ENCODE measurements at places on chromosomes 5 and 9. TPM values are rescaled to one million over a fixed set of nuclear protein-coding genes. Genes with fewer than 3 reads are reported as not detected.

- no peak for DNase-seq
Observed at GRCh38 chr5:170923910-170924620, 62.2 kb downstream of the RANBP17 start.

GRCh38 chr9:74497748-74498620, 849 bp downstream of the RORB start:
- DNase-seq = peak; percentile 27

PCDHB3 gene
- total RNA-seq = 0.90 TPM

GRCh38 chr9:88750832-88751360, 215.9 kb downstream of the NXNL2 start:
- DNase-seq = no peak

DNA sequence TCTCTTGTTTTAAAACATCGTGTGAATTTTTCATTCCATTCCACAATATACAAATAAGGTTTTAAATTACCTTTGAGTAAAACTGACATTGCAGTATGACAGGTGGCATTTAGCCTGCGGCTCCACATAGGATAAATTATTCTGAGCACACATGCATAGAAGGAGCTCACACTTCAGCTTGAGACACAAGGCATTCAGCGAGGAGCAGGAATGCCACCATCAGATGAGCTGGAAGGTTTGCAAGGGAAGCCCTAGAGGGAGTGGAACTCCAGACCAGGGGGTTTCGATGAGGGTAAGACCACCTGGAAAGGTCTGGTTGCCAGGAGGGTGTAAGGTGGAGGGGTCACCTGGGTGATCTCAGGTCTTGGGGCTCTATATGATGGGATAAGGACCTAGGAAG, 259.0 kb upstream of the ADRA1B start:
- no peak for DNase-seq

DNA sequence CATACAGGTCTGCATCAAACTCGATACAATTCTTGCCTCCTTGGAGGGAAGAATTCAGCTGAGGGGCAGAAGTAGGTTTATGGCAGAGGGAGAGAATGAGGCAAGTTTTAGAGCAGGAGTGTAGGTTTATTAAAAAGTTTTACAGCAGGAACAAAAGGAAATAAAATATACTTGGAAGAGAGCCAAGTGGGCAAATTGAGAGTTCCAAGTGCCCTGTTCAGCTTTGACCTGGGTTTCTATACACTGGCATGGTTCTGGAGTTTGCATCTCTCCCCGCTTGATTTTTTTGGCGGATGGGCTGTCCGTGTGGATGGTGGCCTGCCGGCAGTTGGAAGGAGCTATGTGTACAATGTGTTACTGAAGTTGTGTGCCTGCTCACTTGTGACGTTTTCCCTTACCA, 116.1 kb downstream of the ALDH1A1 start:
- no peak for DNase-seq

DNA sequence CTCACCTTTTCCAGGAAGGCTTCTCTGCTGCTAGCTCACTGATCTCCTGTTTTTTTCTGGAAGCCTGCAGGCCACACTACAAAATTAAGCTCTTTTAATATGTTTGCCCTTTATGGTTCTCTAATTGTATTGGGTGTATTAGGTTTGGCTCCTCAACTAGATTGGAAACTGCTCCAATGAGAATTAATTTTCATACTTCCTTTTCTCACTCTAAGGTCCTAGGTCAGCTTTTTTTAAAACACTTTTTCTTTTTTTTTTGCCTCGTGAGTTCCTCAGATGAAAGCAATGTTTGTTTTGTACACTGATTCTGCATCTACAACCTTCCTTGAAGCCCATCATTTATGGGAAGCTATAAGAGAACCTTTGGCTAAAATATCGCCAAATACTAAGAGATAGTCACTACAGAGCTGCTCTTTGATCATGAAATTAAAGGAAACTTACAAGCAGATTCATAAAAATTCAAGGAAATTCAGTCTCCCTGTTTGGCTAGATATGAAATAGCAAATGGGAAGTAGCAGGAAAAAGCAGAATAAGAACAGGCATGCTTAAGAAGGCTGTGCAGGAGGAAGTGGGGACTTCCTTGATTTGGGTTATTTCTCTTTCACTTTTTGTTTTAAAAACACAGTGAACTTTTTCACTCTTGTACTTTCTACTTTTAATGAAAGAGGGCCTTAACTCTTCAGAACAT, 55.2 kb upstream of the FYB1 start:
- DNase-seq = no peak

DNA sequence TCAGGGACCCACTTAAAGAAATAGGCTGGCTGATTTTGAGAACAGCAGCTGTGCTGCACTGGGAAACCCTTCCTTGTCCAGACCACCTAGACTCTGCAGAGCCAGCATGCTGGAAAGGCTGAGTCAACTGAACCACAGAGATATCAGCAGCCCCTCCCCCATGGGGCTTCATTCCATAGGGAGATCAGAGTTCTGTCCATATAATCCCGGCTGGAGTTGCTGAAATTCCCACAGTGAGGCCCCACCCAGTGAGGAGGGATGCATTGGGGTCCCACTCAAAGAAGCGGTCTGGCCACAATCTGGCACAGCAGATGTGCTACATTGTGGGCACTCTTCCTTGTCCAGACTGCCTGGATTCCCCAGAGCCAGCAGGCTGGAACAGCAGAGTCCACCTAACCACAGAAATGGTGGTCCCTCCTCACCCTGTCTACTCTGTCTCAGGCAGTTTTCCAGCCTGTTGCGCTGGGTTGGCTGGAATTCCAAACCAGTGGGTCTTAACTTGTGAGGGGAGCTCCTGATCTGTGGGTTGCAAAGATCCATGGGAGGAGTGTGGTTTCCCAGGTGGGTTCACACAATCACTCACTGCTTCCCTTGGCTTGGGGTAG, 127.1 kb downstream of the RNF180 start:
- no peak for DNase-seq

DNA sequence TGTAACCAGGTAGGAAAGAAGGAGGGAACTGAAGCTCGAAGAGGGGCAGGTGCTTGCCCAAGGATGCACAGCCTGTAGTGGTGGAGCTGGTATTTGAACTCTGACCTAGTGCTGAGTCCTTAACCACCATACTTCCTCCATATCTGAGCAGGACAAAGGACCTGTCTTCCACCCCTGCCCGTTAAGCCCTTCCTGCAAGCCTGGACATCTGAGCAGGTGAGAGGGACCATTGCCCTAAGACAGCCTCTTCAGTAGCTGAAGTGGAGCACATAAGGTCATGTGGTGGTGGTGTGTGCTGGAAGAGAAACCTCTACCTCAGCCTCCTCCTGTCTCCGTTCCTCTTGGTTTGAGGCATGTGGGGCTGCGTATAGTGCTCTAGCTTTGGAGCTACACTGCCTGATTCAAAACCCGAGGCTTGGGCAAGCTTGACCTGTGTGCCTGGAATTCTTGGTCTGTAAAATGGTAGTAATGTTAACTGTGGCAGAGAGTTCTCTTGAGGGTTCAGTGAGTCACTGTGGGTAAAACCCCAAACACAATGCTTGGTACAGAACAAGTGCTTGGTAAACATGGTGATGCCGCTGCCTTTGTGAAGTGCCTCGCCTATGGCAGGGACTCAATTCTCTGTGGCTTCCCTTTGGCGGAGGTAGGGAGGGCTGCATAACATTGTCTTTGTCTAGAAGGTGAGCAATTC, 7.4 kb downstream of the GALNT10 start:
- no peak for DNase-seq

GRCh38 chr5:151238303-151238741, 14.4 kb upstream of the CCDC69 start:
- no peak for DNase-seq

DNA sequence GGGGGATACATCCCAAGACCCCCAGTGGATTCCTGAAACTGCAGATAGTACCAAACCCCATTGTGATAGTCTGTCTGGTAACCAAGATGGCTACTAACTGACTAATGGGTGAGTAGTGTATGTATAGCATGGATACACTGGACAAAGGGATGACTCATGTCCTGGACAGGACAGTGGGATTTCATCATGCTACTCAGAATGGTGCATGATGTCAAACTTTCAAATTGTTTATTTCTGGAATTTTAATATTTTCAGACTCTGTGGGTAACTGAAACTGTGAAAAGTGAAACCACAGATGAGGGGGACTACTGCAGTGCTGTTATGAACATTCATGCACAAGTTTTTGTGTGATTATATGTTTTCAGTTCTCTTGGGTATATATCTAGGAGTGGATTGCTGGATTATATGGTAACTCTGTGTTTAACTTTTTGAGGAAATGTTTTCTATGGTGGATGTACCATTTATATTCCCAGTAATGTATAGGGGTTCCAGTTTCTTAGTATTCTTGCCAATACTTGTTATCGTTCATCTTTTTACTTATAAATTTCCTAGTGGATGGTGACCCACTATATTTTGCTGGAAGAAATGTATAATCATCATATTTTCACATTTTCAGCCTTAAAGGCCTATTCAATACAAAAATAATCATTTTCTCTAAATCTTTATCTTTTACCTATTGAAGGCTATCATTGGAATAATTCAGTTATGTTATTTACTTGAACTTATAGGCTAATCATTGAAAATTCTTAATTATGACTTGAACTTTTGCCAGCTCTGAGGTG, 140.9 kb downstream of the NR3C1 start:
- DNase-seq = no peak

- no peak for DNase-seq
Observed at GRCh38 chr5:10441992-10442435, 335 bp downstream of the ROPN1L start.

DNA sequence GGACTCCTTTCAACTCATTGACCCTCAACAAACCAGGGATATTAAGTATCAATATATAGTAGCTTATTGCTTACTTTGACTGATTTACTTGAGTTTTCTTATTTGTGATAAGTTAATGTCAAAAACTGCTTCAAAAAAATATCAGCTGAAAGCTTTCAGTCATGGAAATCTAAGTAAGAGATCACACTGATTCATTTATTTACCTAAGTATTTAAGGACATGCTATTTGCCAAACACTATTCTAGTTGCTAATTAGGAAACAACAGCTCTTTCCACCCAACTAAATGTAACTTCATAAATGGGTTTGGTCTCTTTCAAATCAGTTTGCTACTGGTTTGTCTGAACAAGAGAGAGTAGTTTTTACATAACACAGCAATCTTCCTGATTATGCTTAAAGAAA, 48.2 kb downstream of the CHD1 start:
- no peak for DNase-seq

- DNase-seq = no peak
Observed at GRCh38 chr9:108924466-108924865, 9.5 kb downstream of the ELP1 start.

DNA sequence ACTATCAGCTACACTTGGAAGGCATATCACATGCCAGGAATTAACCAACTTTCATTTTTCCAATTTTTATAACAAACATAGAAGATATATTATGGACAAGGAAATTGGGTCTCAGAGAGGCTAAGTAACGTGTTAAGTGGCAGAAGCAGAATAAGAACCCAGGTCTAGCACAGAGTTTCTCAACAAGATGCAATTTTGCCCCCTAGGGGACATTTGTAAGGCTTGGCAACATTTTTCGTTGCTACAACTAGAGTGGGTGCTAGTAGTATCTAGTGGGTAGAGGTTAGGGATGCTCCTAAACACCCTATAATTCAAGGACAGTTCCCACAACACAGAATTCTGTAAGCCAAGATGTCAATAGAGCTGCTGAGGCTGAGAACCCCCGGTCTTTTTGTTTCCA, 180.6 kb downstream of the SNCAIP start:
- no peak for DNase-seq

DNA sequence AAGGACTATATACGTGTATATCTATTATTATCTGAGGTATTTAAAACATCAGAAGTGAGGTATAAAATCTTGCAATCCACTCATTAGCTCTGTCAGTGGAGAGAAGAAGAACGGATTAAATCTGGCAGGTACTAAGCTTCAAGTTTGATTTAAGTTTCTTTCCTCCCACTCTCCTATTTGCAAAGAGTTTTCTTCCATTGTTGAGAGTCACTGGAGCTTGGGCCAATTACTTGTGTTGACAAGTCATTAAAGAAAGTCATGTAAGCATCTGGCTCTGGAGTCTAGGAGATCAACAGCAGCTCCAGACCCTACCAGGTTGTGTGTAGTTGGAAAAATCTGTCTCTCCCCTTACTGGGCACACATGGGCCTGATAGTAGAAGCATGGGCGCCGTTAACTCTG, 476.8 kb upstream of the SMARCA2 start:
- no peak for DNase-seq

DNA sequence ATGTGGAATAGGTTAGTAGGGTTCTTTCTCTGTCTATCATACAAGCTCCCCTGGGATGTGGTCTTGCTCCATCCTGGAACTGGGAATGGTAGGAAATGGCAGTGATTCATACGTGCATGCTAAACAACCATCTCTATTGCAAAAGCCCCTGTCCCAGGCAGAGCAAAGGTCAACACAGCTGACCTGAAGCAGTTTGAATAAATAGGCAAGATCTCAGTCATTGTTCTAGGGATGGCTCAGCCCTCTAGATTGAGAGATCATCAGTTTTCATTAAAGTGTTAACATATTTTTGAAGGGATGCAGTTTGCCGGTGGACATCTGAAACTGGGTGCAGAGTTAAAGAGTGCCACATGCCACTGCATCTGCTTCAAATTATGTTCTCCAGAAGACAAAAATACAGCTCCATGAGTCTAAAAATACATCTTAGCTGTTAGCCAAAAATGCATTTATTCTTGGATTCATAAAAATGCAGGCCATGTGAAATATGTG, 224.1 kb downstream of the ESM1 start:
- DNase-seq = no peak

- no peak for DNase-seq
Observed at GRCh38 chr9:8680157-8680556, 880.6 kb upstream of the DMAC1 start.

GRCh38 chr9:16884373-16884772, 13.9 kb upstream of the BNC2 start:
- no peak for DNase-seq

STRBP gene
- 44.2 TPM for total RNA-seq

UNC13B gene
- total RNA-seq = 50.9 TPM

GRCh38 chr5:88660947-88661805, 221.8 kb downstream of the MEF2C start:
- DNase-seq = peak; percentile 77

ZNF658 gene
- total RNA-seq = 6.3 TPM

IL4 gene
- not detected for total RNA-seq

- DNase-seq = no peak
Observed at GRCh38 chr5:3339092-3339797, 256.4 kb upstream of the IRX1 start.

GRCh38 chr5:142079306-142079721, 29.3 kb upstream of the NDFIP1 start:
- no peak for DNase-seq

GRCh38 chr9:106875529-106875928, 12.6 kb downstream of the ZNF462 start:
- no peak for DNase-seq

PCDHGC5 gene
- total RNA-seq = 2.6 TPM

GRCh38 chr5:89606939-89607534, 724.1 kb upstream of the MEF2C start:
- DNase-seq = no peak

DNA sequence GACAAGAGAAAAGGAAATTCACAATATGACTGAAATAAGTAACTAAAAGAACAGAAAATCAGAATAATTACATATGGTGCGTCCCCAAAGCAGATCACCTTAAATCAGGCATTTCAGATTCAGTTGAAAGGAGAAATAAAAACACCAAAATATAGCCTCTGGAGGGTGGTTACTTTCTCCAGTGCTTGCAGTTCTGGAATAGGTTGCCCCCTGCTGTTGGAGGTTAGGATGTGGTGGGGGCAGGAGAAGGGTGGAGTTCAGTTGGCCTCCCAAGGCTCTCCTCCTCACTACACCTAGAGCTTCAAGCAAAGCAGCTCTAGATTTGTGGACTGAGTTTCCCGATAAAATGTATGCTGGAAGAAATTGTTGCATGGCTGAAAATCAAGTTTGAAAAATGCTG, 338.2 kb upstream of the TLE4 start:
- no peak for DNase-seq
